AG08395 (cell line): ENCODE measurements at places on chromosomes 2 and 18.

DNA sequence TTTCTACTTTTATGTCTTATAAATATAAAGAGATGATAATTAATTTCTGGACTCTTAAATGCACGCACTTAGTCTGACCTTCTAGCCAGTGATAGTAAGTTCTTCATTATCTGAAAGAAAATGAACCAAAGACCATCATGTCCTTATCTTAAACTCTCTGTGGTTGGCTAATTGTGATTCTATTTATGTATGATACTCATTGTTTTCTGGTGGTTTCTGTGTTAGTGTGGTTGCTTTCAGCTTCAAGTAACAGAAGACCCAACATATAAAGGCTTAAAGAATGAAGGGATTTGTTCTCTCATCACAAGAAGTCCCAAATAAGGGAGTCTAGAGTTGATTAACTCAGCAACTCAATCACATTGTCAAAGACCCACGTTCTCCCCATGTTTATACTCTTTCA lies 225.2 kb upstream of the TANK start:
- DNase-seq: no peak

GRCh38 chr2:158202161-158202815 lies 100.6 kb downstream of the UPP2 start:
- DNase-seq: no peak

DNA sequence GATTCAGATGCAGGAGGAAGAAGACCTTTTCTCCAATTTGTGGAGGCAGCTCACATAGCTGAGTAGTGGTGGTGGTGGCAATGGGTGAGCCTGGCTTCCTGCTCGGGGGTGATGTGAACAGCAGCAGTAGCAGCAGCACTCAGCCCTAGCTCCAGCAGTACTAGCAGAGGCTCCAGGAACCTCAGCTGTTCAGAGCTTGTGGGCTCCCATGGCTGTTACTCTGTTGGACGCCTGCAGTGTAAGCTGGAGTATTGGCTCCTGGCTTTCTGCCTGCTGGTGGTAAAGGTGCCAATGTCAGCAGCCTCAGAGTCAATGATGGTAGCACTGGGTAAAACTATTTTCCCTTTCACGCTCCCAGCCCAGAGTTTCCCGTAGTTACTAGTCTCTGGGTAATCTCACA lies 3.1 kb upstream of the SEH1L start:
- DNase-seq: no peak

DNA sequence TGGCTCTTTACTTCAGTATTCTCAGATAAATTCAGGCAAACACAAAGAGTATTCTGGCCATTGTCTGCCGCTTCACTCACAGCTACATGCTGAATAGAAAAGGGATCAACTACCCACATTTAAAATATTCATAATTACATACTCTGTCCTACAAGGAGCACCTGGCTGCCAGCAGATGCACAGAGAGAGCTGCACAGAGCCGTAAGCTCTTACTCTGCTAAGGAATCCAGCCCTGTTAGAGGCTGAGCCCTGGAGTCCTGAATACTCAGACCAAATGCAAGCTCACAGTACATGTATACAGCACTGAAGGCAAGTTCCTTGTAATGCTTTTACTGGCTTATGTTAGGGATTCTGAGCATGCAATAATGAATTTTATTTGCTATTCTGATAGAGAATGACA lies 80.3 kb downstream of the FTCDNL1 start:
- DNase-seq: no peak

GRCh38 chr2:218168635-218169462 lies 2.1 kb upstream of the CXCR1 start:
- DNase-seq: peak; percentile 36

GRCh38 chr2:111936881-111937280 lies 38.5 kb downstream of the MERTK start:
- DNase-seq: no peak

DNA sequence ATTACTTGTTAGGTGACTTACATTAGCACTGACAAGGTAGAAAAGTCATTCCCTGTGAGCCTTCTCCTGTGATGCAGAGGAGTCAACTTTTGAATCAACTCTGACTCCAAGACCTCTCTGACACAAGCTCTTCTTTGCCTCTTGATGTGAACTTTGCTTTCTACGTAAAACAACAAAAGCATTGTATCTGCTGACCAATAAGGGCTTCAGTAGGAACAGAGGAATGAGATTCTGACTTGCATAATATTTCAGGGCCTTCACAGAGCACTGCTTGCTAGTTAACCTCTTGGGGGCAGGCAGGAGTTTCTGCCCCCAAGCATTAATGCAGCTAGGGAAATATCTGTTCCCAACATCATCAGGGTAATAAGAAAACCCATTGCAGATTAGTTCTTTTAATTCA lies 791.5 kb downstream of the BCL11A start:
- no peak for DNase-seq

DNA sequence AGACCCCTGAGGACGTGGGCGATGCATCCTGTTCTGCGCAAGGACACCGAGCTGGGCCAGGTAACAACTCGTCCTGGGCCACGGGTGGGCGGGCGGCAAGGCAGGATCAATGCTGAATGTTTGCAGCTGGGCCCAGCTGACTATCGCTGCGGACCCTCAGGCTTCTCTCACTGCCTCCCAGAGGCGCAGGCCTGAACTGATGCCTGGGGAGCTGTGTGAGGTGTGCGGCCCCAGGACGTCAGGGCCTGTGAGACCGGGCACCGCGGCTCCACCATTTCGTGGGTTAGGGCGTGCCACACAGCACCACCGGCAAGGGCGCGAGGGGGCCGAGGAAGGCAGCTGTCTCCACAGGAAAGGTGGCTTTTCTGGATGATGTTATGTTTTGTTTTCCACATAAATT lies 307.4 kb downstream of the NDUFA10 start:
- no peak for DNase-seq

DNA sequence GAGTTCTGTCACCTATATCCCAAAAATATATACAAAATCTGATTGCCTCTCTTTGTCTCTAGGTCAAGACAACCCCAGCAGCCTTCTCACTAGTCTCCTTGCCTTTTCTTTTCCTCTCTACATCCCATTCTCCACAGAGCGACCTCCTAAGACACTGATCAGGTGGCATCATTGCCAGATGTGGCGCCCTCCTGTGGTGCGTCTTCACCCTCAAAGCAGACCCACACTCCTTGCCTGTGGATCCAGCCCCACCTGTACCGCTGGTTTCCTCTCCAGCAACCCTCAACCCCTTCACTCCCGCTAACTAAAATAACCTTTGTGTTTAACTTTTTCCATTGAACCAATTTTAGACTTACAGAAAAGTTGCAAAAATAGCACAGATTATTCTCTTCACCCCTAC lies 273.3 kb downstream of the GLI2 start:
- no peak for DNase-seq

GRCh38 chr2:2243666-2244065 lies 87.4 kb downstream of the MYT1L start:
- DNase-seq: peak; percentile 36
